ENCODE measurements at places on chromosomes 3 and 15.

- DNase-seq, result no peak
Measured at GRCh38 chr15:48748535-48748934, 62.3 kb downstream of the CEP152 start.

DNA sequence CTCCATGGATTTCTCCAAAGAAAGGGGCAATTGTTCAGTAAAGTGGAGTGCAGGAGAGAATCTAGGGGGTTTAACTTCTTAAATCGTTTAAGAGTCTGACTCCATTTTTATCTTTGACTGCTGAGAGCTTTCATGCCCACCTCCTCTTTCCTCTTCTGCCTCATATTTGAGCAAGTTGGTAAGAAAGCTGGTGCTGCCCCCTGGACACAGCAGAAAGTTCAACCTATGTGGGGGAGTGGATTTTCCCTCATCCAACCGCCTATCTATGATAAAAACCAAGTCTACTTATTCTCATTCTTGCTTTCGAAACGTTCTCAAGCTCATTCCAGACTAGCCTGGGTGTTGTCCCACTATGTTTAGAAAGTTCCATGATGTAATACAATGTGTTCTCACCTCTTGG is 26.0 kb downstream of the HHLA2 start:
- DNase-seq, result no peak

GRCh38 chr3:33221241-33221640 is 2.6 kb upstream of the SUSD5 start:
- DNase-seq, result no peak

GRCh38 chr3:160982491-160982890 is 122.7 kb downstream of the B3GALNT1 start:
- no peak for DNase-seq

DNA sequence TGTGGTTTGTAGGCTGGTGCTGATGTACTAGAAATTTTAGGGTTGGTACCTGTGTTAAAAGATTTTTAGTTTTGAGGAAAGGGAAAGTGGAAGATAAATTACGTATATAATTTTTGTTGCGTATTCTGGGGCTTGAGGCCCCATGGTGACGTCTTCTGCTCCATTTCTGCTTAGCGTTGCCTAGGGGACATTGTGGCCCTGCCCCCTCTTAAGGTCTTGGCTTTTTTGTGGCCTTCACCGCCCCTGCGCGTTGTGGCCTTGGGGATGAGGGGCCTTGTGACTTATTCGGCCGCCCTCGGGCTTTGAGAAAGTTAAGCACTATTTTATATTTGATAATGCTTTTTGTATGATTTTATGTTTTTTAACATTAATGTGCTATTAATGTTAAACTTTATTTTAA is 182.0 kb downstream of the KLF13 start:
- no peak for DNase-seq

DNA sequence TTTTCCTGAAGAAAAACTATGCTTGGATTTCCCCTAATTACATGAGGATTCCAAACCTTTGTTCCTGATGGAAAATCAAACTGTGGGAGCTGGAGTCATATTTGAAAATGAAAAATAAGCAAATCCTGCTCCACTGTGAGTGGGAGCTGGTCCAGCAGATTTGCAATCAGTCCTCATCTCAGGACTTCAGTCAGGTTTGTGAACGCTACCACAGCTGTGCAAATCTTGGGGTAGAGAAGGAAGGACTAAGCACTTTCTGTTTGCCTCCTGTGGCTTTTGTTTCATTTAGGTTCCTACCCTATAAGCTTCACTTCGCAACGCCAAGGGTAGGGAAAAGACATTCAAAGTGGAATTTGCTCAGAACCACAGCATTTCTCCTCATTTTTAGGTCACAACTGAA is 238.2 kb downstream of the TUSC7 start:
- DNase-seq, result no peak
